ENCODE measurements at places on chromosomes 7 and 10. TPM values are rescaled to one million over a fixed set of nuclear protein-coding genes. Genes with fewer than 3 reads are reported as not detected.

Gene IFIT1B
- total RNA-seq = not detected

Gene CYP2W1
- not detected for total RNA-seq

Gene NPTX2
- total RNA-seq = not detected

Gene NCF1
- 13.0 TPM for total RNA-seq

Gene KCNMA1
- total RNA-seq = not detected

Gene CNTNAP2
- total RNA-seq = 1.5 TPM

- no peak overlapping the region for H3K27ac ChIP-seq
- H3K36me3 ChIP-seq = no peaks in the 10 kb centered on the region
- no peak for DNase-seq
- peaks cover 11% of the 10 kb centered on the region for H3K27me3 ChIP-seq
- peaks cover 12% of the 10 kb centered on the region for H3K4me1 ChIP-seq
- H3K4me3 ChIP-seq = no peak overlapping the region
Observed at GRCh38 chr7:1181031-1181430, 21.0 kb upstream of the ZFAND2A start.

- H3K4me3 ChIP-seq = no peak overlapping the region
- H3K36me3 ChIP-seq = no peaks in the 10 kb centered on the region
- no peaks in the 10 kb centered on the region for H3K27me3 ChIP-seq
- H3K4me1 ChIP-seq = peaks cover 8% of the 10 kb centered on the region
- no peak overlapping the region for H3K27ac ChIP-seq
Observed at GRCh38 chr10:110618230-110618610, 25.9 kb upstream of the RBM20 start.

GRCh38 chr7:25454562-25455041 lies 226.3 kb upstream of the NPVF start:
- no peak for DNase-seq
- H3K27me3 ChIP-seq = no peaks in the 10 kb centered on the region
- no peak overlapping the region for H3K4me3 ChIP-seq
- H3K36me3 ChIP-seq = no peaks in the 10 kb centered on the region

- H3K4me3 ChIP-seq = no peak overlapping the region
- DNase-seq = no peak
- H3K27ac ChIP-seq = no peak overlapping the region
- H3K36me3 ChIP-seq = no peaks in the 10 kb centered on the region
Observed at GRCh38 chr7:141231018-141231792, 157.3 kb downstream of the TMEM178B start.

DNA sequence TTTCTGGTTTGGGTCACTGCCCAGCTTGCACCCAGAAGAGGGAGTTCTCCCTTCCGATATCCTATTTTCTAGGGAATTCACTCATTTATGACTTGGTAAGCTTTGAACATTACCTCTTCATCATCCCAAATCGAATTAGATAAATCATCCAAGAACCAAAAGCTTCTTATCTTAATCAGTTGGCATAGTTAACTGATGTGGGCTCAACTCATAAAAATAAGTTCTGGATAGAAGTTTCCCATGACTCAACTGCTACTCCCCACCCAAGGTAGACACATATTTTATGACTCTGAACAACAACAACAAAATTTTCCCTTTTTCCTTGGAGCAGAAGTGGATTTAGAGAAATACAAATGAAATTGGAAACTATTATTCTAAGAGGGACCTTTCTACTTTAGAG lies 102.9 kb upstream of the CCDC6 start:
- no peak for DNase-seq
- no peaks in the 10 kb centered on the region for H3K4me1 ChIP-seq
- no peak overlapping the region for H3K4me3 ChIP-seq
- H3K36me3 ChIP-seq = no peaks in the 10 kb centered on the region

DNA sequence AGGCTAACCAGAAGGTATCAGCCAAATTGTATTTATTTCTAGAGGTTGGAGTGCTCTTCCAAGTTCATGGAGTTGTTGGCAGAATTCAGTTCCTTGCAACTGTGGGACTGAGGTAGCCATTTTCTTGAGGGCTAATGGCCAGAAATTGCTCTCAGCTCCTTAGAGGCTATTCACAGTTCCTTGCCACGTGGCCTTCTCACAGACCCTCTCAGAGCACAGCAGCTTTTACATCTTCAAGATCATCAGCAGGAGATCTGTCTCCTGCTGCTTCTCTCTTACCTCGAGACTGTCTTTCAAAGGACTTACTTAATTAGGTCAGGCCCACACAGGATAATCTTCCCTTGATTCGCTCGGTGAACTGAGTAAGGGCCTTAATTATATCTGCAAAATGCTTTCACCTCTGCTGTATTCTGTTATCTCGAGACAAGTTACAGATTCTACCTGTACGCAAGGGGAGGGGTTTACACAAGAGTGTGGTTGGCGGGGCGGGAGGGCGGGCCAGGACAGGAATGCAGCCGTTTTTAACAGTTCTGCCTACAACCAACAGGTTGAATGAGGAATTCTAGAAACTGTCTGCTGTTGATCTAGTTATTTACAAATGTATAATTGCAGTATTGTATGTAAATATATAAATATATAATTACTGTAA lies 15.0 kb downstream of the MIOS start:
- no peak overlapping the region for H3K27ac ChIP-seq
- no peaks in the 10 kb centered on the region for H3K4me1 ChIP-seq
- H3K27me3 ChIP-seq = no peaks in the 10 kb centered on the region
- DNase-seq = no peak

DNA sequence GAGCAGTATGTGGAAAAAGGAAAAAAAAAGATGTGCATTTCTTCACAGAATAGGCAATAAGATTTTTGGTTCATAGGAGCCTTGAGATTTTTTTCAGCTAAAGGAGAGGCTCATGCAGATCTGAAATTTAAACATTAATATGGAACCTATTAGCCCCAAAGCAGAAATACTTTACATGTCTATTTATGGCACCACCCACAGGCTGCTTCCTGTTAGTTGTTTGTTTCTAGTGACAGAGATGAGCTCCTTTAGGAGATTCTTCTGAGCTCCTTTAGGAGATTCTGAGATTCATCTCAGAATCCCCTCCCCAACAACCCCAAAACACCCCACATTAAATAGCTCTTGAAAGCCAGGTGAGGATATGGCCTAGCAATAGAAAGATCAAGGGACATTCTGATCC lies 27.9 kb upstream of the HPS1 start:
- DNase-seq = no peak
- H3K27ac ChIP-seq = no peak overlapping the region
- H3K4me3 ChIP-seq = no peak overlapping the region
- H3K27me3 ChIP-seq = no peaks in the 10 kb centered on the region
- H3K36me3 ChIP-seq = no peaks in the 10 kb centered on the region

DNA sequence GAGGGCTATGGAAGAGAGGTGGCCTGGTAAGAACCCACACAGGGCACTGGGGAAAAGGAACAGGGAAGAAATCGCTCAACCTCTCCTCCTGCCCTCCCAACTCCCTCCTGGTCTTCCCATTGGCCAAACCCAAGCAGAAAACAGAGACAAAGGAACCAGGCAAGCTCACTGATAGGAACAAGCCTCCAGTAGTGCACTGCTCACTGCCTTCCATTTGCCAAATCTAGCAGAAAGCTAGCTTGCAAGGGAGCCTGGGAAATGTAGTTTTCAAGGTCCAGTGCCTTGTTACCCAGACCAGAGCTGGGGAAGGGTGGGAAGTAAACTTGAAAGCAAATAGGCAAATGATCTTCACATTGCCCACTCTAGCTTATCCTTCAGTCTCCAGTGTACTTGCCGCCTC lies 556.1 kb upstream of the AUTS2 start:
- peaks cover 24% of the 10 kb centered on the region for H3K36me3 ChIP-seq
- DNase-seq = no peak
- H3K27me3 ChIP-seq = no peaks in the 10 kb centered on the region

DNA sequence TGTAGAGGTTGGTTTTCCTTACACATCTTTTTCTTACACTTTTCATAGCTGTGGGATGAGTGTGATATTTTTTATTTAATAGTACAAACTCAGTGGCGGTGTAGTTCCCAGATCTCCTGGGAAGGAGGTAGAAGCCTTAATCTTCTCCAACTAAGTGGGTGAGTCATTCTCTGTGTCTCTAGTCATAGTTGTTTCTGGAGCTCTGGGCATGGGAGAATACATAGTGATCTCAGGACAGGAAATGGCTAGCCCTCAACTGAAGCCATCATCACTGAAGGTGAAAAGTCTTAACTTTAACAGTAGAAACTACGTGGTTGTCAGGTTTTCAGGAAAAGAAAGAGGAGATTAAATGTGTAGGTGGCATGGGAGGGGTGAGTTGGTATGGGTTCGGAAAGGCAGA lies 319.4 kb upstream of the FZD8 start:
- H3K4me3 ChIP-seq = no peak overlapping the region
- no peaks in the 10 kb centered on the region for H3K36me3 ChIP-seq
- H3K27me3 ChIP-seq = peaks cover 10% of the 10 kb centered on the region

DNA sequence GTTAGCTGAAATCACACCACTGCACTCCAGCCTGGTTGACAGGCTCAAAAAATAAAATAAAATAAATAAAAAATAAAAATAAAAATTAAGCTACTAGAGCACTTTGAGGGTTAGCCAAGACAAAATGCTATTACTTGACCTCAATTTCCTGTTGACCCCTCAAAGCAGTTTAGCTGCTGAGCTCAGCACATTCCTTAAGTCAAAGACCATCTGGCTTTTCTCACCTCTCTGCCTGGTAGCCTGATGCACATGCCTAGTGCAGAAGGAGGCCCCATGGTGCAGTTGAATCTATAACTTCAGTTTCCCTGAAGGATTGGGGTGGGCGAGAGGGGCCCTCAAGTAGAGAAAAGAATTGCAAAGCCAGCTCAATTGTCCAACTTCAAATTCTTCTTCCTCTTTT lies 211.1 kb upstream of the GALNT17 start:
- DNase-seq = no peak
- H3K27me3 ChIP-seq = peaks cover 1% of the 10 kb centered on the region
- H3K4me1 ChIP-seq = no peaks in the 10 kb centered on the region
- no peak overlapping the region for H3K4me3 ChIP-seq
- no peak overlapping the region for H3K27ac ChIP-seq

DNA sequence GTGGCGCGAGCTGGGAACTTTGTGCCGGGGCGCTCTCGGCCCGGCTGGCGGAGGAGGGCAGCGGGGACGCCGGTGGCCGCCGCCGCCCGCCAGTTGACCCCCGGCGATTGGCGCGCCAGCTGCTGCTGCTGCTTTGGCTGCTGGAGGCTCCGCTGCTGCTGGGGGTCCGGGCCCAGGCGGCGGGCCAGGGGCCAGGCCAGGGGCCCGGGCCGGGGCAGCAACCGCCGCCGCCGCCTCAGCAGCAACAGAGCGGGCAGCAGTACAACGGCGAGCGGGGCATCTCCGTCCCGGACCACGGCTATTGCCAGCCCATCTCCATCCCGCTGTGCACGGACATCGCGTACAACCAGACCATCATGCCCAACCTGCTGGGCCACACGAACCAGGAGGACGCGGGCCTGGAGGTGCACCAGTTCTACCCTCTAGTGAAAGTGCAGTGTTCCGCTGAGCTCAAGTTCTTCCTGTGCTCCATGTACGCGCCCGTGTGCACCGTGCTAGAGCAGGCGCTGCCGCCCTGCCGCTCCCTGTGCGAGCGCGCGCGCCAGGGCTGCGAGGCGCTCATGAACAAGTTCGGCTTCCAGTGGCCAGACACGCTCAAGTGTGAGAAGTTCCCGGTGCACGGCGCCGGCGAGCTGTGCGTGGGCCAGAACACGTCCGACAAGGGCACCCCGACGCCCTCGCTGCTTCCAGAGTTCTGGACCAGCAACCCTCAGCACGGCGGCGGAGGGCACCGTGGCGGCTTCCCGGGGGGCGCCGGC lies 870 bp downstream of the FZD1 start:
- H3K27me3 ChIP-seq = peaks cover 49% of the 10 kb centered on the region
- peak overlapping the region; percentile 83 for H3K4me3 ChIP-seq
- H3K27ac ChIP-seq = no peak overlapping the region
- H3K36me3 ChIP-seq = no peaks in the 10 kb centered on the region

DNA sequence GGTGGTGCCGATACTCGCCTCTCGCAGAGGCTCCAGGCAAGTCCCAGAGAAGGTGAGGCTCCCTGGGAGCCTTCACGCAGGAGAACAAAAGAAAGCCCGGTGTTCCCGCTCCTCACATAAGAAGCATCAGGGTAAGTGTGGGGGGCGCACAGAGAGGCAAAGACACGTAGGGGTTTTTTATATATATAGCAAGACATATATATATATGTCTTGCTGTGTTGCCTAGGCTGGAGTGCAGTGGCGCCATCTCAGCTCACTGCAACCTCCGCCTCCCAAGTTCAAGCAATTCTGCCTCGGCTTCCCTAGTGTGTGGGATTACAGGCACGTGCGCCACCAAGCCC lies 61.3 kb downstream of the PDIA4 start:
- H3K4me3 ChIP-seq = peak overlapping the region; percentile 81
- DNase-seq = no peak
- no peaks in the 10 kb centered on the region for H3K27me3 ChIP-seq
- peaks cover 2% of the 10 kb centered on the region for H3K36me3 ChIP-seq
- H3K4me1 ChIP-seq = peaks cover 30% of the 10 kb centered on the region
- H3K27ac ChIP-seq = peak overlapping the region; percentile 61

GRCh38 chr10:102195296-102195870 lies 30.7 kb upstream of the ELOVL3 start:
- peaks cover 6% of the 10 kb centered on the region for H3K27me3 ChIP-seq
- H3K36me3 ChIP-seq = peaks cover 6% of the 10 kb centered on the region
- H3K4me1 ChIP-seq = no peaks in the 10 kb centered on the region
- DNase-seq = no peak
- H3K4me3 ChIP-seq = no peak overlapping the region

- peaks cover 73% of the 10 kb centered on the region for H3K4me1 ChIP-seq
- peak overlapping the region; percentile 20 for H3K27ac ChIP-seq
- H3K4me3 ChIP-seq = peak overlapping the region; percentile 57
- H3K27me3 ChIP-seq = no peaks in the 10 kb centered on the region
- peak; percentile 64 for DNase-seq
- no peaks in the 10 kb centered on the region for H3K36me3 ChIP-seq
Observed at GRCh38 chr7:139645572-139646523, 122.4 kb downstream of the CLEC2L start.

DNA sequence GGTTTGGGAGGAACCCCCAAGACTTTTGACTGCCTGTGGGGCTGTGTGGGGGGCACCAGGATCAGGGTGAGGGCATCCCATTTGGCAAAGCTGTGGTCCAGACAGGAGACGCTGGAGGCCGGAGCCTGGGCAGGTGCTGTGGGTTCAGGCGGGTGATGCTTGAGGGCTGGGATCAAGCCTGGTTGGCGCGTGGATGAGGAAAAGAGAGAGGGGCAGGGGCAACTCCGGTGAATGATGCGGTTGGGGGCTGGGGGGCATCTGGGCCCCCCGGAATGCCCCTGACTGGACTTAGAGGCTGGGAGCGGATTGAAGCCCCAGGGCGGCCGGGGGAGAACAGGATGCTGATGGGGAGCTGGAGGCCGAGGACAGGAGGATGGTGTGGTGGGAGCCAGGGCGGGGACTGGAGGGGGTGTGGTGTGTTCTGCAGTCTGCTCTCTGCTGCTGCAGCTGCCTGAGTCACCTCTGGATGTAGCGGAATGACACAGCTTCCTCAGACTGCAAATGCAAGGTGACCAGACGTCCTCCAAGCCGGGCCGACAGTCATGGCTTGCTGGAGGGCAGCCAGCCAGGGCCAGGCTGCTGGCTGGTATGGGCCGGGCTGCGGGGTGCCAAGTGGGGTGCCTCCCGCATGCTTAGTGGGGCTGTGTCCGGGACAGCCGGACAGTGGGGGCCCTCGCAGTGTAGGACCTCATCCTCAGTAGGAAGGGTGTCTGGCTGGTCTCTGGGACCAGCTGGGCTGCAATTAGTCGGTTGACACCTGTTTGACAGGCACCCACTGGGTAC lies 3.2 kb downstream of the MAFK start:
- no peaks in the 10 kb centered on the region for H3K27me3 ChIP-seq
- H3K27ac ChIP-seq = peak overlapping the region; percentile 97
- DNase-seq = no peak
- H3K4me3 ChIP-seq = peak overlapping the region; percentile 94

- H3K4me3 ChIP-seq = no peak overlapping the region
- DNase-seq = no peak
- H3K27me3 ChIP-seq = no peaks in the 10 kb centered on the region
- no peak overlapping the region for H3K27ac ChIP-seq
Observed at GRCh38 chr7:390761-391410, 100.9 kb downstream of the FOXL3 start.
